ENCODE measurements at places on chromosomes 12 and 14.

- no peak for DNase-seq
These were observed 187.2 kb upstream of the NEDD1 start for GRCh38 chr12:96719660-96720362.

DNA sequence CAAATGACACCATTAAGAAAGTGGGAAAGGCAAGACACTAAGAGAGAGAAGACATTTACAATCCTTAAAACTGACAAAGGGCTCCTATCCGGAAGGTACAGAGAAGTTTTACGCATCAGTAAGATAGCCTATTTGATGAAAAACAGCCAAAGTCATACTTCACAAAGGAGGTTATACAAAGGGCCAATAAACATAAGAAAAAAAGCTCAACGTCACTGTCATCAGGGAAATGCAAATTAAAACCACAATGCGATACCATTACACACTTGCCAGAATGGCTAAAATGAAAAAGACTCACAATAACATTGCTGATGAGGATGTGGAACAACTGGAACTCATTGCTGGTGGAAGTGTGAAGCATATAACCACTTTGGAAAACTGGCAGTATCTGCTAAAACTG lies 168.6 kb upstream of the FAR2 start:
- no peak for DNase-seq

GRCh38 chr12:11805680-11806079 lies 156.2 kb downstream of the ETV6 start:
- no peak for DNase-seq

DNA sequence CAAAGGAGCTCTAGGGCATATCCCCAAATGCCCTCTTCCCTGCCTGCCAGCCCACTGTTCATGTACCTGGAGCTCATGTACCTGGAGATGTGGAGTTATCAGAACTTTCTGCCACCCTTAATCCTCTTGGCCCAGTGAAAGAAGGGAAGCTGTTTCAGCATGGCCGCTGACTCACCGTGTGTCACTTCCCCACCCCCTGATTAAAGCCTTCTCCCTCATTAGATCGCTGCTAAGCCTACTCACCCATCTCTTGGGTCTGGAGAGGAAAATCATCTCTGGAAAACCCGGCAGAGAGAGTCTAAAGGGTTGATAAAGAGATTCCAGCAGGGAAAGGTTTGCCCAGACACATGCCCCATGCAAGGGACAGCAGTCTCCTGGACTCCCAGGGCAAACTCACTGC lies 4.5 kb upstream of the LTBP2 start:
- peak; percentile 89 for DNase-seq

GRCh38 chr14:72563676-72564075 lies 330.2 kb downstream of the DPF3 start:
- DNase-seq: no peak

- no peak for DNase-seq
These were observed 65.1 kb upstream of the ST8SIA1 start for GRCh38 chr12:22399464-22400180.

- DNase-seq: peak; percentile 37
These were observed 22.2 kb downstream of the ST8SIA1 start for GRCh38 chr12:22312336-22312735.

- DNase-seq: no peak
These were observed 265.4 kb downstream of the ADGRD1 start for GRCh38 chr12:131218923-131219669.

DNA sequence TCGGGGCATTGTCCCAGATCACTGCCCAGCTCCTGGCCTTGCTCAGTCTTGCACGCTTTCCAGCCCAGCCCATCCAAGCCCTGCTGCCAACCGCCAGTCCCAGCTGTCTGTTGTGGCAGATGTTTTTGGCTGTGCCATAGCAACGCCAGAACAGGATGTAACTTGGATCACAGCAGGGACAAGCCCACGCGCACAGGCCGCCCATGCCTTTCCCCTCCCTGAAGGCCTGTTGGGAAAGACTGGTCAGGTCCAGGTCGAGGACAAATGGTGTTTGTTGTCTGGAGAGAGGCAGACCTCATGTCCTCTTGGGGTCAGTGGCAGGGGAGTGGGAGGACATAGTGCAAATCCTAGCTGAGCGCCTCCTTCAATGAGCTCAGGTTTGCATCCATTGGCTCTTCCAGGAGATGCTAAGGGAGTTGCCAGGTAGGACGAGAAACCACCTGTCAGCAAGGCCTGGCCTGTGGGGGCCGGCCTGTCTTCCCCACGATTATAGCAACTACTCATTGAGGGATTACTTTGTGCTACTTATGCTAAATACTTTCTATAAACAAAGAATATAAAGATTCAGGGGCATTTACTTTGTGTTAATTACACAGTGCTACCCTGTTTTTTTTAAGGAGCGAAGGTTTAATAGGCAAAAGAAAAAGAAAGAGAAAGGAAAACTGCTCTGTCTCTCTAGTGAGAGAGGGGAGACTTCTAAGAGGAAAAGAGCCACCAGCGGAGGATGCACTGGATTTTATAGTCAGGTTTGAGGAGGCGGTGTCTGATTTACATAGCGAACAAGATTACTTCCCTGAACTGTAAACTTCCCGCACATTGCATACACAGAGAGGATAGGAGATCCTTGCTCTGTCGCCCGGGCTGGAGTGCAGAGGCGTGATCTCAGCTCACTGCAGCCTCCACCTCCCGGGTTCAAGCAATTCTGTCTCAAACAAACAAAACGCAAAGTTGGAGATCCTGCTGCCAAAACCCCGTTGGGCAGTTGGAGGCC lies 42.8 kb upstream of the CORO1C start:
- peak; percentile 33 for DNase-seq

DNA sequence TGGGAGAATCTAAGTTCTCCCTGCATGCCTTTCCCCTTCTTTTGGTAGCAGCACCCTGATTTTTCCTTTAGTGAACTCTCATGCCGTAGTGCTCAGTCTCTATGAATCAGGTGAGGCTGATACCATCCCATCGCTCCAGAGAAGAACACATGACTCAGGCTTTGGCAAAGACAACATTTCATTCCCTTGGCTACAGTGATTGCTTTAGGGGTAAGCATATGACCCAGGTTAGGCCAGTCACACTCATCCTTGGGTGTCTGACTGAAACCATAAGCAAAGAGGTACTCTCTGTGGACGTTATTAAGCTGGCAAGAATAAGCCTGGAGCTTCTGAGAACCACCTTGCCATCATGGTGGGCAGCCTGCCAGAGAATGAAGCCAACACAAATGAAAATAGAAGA lies 141.8 kb downstream of the MYRFL start:
- peak; percentile 9 for DNase-seq

DNA sequence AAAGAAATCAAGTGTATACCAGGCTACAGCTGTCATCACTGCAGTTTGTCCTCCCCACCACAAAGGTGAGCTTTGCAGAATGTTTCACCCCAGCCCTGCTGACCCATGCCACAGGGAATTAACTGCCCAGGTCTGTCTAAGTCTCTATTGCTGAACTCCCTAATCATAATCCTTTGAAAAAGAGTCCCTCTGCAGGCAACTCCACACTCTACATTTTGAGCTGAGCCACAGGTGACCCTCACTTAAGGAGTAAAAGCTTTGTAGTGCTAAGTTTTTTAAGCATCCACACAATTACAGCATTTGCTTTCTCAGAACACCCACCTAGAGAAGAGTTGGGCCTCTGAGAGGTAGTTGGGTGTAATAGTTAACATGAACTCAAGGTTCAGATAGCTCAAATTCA lies 90.0 kb downstream of the C12orf50 start:
- no peak for DNase-seq

- no peak for DNase-seq
These were observed 8.7 kb downstream of the PGAM5 start for GRCh38 chr12:132719141-132719953.

GRCh38 chr14:98375566-98375965 lies 896.4 kb downstream of the BCL11B start:
- no peak for DNase-seq

DNA sequence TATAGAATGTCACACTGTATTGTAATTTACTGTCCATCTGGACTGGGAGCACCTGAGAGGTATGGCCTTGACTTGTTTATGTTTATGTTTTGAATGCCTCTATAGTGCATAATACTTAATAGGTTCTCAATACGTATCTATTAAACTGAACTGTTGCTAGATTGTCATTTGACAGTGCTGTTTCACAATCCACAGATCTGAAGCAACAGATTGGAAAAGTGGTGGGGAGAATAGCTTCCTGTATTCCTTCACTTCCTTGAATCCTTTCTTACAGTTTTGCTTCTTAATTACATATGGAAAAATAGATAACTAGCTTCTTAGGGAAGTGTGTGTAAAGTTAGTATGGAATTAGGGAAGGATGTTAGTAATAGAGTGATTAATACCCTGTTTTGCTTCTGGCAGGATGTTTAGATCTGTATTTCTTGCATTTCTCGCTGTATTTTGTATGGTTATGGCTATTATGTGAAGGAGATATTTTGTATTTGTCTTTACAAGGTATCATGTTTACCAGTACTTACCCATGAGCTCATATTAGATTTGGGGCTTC lies 4.5 kb downstream of the CNOT2 start:
- DNase-seq: no peak

DNA sequence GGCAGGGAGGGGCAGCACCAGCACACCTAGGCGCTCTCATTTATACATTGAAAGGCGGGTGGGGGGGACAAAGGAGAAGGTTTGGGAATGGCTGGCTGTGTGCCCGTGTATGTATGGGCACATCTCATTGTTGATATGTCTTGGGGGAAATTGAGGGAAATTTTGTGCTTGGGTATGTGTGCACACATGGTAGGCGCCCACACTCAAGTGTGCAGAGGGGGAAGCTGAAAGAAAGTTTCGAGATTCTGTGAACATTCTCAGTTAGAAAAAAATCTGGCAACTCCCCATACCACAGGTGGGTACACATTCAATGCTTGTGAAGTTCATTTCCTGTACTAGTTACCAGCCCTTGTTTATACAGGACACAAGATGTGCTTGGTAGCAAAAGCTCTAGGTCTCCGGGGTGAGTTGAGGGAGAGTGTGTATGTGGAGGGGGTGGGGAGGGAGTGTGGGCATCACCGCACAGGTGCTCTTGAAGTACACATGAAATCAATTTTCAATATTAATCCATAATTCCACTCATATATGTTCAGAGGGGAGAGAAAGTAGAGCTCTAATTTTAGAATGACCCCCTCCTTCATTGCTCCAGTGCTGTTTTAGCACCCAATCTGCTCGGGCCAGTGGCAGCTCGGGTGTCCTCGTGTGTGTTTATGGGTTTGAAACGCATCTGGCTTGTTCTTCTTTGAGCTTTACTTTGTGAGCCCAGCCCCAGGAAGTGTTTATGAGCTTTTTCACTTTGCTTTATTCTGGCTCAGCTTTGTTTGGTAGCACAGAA lies 286.0 kb downstream of the ZFP36L1 start:
- no peak for DNase-seq

DNA sequence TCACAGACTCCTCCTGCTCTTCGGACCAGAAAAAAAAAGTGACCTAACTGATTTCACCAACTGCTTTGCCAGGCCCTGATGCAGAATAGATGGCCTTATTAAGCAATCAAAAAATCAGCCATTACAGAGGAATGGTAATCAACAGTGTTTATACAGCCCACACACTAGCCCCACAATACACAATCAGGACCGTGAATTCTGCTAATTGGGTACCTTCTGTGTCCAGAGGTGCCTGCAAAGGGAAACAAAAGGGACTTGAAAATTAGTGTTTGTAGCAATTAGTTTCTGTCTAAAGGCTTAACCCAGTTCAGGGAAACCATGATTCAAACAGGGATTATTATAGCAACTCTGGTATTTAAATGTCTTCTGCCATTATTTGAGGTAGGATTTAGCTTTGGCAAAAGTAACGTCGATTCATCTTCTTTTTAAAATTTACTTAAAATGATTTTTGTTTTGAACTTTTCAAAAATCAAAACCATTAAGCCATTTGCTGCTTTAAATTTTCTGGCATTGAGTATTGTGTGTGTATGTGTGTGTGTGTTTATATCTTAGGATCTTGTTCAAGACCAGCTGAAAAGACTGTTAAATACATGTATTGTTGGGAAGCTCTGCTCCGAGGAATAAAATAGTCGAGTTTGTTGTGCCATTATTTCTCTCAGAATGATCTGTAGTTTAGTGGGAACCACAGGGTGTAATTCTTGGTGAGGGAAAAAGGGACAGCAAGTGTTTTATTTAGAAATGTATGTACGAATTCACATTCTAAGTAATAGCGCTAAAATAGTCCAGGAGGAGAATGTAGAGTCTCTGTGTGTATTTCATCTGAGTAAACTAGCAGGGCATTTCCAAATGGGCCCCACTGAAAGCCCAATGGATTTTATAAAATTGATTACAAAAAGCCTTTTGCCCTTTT lies 156.1 kb downstream of the PTCSC3 start:
- no peak for DNase-seq

DNA sequence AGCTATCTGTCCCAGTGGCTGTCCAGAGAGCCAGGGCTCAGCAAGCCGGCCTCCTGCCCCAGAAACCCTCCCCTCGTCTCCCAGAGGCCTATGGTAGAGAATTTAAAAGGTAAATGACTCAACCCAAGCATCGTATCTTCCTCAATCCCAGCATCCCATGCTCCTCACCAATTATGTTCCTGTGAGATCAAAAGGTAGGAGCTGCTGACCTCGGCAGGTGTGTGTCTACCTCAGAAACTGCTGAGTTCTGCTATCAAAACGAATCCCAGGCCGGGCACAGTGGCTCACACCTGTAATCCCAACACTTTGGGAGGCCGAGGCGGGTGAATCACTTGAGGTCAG lies 49.3 kb downstream of the FOXN3 start:
- DNase-seq: no peak

DNA sequence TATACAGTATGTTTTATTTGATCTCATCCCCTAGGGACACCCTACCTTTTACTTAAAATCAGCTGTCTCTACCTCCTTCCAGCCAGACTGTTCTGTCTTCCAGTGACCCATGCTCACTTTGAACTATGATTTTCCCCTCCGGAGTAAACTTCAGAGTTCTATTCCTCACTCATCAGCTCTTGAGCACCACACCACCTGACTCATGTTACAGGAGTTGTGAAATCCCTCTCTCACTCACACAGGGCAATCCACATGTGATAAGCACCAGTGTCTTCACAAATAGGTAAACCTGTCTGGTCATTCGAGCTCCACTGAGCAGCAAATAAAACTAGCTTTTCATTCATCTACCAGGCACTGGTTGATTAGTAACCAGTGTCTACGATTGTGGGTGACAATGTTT lies 177.3 kb upstream of the BMP4 start:
- no peak for DNase-seq

DNA sequence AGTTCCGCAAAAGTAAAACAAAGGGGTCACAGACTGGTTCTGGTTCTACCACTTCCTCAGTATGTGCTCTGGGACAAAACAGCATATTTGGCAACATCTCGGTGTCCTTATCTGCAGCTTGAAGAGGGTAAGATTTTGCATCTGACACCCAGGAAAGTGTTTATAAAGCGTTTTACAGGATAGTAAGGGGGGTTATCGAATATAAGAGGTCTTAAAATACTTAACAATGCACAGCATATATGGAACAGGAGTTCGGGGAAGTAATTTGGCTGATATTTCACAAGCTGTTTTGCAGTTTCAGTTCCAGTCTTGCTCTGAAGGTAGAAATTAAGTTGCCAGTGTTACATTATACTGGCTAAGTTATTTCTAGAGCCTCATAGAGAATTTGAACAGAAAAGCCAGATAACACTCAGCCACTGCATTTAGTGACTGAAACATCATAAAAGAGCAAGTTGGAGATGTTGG lies 904 bp upstream of the MAP4K5 start:
- DNase-seq: no peak
